Activated CD4-positive, alpha-beta memory T cell treated with anti-CD3 and anti-CD28 coated beads for 36 hours (primary cell): ENCODE measurements at places on chromosomes 5 and 9.

DNA sequence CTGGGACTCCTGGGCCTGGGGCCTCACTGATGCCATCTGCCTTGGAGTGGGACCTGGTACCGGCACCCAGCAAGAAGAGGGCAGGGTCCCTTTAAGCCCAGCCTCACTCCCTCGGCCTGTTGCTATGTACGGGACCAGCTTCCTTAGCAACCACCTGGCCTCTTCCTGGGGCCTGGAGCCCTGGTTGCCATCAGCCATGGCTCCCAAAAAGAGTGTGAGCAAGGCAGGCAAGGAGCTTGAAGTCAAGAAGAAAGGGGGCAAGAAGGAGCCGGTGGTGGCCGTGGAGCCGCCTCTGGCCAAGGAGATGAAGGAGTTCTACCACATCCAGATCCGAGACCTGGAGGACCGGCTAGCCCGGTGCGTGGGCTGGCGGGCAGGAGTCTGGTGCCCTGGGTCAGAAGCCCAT is at the start of gene CFAP157:
CFAP157 (plus strand) TSS at position 153 of the 406 bp plus-strand sequence; CDS start at position 197, 44 bp downstream.
- no peak for DNase-seq

GRCh38 chr5:109688630-109688969 is 1.1 kb upstream of the MAN2A1 start:
- DNase-seq, result peak; percentile 30

DNA sequence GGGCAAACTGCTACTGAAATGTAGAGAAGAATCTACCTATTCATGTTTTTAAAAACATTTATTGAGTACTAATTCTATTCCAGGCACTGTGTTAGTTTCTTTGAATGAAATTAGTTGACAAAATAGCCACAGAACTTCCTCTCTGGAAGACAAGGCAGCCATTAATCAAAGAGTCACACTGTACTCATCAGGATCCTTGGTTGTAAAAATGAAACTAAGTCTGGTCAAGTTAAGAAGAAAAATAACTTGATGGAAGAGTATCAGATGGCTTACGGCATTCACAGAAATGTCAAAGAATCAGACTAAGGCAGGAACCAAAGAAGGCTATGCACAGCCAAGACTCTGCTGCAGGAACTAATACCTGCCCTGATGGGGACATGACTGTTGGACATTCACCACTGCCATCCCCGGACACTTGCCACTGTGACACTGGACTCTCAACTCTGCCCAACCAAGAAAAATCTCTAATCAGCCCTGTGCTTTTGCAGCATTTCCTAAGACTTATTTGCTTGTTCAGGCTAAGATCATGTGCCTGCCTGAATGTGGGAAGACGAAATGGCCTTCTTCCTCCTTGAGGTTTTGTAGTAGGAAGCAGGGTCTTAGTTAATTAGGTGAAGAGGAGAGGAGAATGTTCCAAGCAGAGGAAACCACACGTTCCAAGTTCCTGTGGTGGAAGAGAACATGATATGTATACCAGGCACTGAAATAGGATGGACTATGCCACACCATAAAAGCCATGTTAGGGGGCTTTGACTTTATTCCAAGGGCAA is 23.3 kb upstream of the NDUFB6 start:
- no peak for DNase-seq

- no peak for DNase-seq
Measured at GRCh38 chr9:134747951-134748489, 106.4 kb downstream of the COL5A1 start.

DNA sequence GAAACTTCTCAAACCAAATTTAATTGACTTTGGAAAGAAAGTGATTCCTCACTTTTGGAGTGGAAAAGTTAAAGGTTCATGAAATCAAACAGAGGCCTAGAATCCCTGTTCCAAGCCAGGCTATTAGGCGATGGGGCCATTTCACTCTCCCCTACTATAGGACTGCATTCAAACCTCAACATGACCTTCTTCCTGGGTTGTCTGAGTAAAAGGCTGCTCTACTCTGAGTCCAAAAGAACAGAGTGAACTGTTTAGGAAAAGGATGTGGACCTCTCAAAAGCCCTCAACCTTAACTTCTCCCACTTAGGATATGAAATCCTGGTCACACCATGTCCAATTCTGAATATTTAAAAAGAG is 15.8 kb downstream of the C5orf52 start:
- DNase-seq, result no peak

DNA sequence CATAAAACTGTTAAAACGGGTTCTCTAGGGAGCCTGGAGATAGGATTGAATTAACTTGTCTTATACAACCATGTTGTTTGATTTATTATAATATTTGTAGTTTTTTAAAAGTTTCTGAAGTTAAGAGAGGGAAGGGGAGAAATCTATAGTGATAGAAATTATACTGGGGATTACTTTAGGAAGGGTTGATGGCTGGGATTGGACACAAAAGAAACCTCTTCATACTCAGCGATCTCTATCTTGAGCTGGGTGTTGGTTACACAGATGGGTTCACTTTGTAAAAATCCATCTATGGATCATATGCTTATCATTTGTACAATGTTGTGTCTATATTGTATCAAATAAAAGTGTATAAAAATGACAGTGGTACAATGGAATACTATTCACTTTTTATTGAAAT is 30.0 kb downstream of the TNPO1 start:
- DNase-seq, result no peak

DNA sequence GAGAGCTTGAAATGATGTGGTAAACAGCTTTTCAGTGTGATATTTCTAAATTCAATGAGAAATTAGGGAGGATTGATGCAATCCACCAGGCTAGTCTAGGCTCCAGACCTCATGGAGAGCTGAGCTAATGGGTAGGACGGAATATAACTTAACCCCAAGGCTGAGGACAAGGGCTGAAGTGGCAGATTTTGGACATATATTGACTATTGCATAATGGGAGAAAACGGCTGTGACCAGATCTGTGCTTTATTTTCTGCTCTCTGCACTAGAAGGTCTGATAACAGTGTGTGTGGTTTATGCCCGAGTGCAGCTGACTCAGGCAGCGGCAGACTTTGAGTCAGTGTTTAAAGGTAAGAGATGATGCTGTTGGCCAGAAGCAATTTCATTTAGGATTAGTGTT is 70.6 kb downstream of the ACTBL2 start:
- DNase-seq, result no peak

- no peak for DNase-seq
Measured at GRCh38 chr9:136429075-136429628, 10.5 kb downstream of the INPP5E start.

DNA sequence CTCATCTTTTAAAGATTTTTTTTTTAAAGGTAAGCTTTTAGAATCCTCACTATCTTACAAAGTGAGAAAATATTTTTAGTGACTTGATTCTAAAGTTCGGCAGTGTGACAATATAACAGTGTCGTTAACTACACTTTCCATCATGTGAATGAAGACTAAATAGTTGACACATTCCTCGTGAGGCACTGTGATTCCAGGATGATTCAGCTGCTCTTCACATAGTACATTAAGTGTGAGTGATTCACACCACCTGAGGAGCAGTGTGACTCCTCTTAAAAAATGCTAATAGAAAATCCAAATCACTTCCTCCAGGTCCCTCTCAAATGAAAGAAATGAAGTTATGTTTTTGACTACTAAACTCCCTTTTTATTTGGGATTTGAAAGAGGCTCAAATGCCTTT is 589.5 kb downstream of the GABRG2 start:
- DNase-seq, result no peak

DNA sequence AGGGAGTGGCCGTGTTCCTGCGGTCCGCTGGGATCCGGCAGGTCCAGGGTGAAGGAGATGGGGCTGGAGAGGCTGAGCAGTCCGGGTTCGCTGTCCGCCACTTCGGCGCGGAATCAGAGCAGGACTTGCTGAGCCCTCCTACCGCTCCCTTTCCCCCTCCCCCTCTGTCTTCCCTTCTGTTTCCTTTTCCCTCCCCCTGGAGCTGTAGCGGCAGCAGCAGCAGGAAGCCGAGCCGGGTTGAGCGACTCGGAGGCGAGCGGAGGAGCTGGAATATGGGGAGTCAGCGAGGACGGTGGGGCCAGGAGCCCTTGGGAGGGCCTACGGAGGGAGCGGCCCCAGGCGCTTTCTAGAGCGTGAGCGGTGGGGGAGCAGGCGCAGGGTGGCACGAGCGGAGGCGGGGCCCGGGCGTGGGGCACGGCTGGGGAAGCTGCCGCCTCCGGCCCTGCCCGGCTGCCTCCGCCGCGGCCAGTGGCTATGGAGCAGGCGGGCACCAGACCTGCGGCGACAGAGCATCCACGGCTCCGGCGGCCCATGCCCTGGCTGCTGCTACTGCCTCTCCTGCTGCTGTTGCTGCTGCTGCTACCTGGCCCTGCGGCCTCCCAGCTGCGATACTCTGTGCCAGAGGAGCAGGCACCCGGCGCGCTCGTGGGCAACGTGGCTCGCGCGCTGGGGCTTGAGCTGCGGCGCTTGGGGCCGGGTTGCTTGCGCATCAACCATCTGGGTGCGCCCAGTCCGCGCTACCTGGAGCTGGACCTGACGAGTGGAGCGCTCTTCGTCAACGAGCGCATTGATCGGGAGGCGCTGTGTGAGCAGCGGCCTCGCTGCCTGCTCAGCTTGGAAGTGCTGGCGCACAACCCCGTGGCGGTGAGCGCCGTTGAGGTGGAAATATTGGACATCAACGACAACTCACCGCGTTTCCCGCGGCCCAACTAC is at the start of gene PCDHAC2:
PCDHAC2 (plus strand) TSS at position 184 of the 933 bp plus-strand sequence; CDS start at position 475, 291 bp downstream.
- no peak for DNase-seq

GRCh38 chr9:5556101-5556705 is 45.9 kb downstream of the PDCD1LG2 start:
- no peak for DNase-seq

- no peak for DNase-seq
Measured at GRCh38 chr9:127550751-127551150, 61.3 kb upstream of the STXBP1 start.

GRCh38 chr5:10695759-10696543 is 65.1 kb downstream of the DAP start:
- DNase-seq, result no peak

GRCh38 chr5:98637557-98637956 is 135.9 kb upstream of the RGMB start:
- DNase-seq, result no peak

GRCh38 chr5:161263191-161263590 is 283.3 kb downstream of the GABRB2 start:
- DNase-seq, result no peak

- no peak for DNase-seq
Measured at GRCh38 chr9:109017061-109017460, 3.8 kb upstream of the CTNNAL1 start.
